BJ (cell line): ENCODE measurements at places on chromosomes 1 and 21.

DNA sequence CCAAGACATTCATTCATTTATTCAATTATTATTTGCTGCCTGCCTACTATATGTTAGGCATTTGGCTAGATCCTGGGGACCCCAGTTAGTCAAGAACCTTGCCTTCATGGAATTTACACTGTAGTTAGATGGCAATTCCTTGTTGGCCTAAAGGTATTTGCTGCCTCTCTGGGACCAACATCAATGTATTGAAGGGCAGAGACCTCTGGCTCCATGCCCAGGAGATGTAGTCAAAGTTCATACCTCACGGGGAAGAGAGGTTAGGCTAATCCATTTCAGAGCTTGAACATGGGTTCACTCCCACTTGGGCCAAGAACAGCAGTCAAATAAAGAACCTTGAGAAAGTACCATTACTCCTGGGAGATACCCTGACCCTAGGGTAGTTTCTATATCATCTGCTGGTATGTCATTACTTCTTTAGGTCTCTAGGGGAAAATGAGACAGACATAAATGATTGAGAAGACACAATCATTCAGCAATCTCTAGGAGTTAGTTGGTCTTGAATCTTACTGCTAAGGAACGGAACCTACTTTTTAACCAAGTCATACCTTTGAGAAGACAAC lies 32.0 kb downstream of the SORT1 start:
- DNase-seq: no peak

DNA sequence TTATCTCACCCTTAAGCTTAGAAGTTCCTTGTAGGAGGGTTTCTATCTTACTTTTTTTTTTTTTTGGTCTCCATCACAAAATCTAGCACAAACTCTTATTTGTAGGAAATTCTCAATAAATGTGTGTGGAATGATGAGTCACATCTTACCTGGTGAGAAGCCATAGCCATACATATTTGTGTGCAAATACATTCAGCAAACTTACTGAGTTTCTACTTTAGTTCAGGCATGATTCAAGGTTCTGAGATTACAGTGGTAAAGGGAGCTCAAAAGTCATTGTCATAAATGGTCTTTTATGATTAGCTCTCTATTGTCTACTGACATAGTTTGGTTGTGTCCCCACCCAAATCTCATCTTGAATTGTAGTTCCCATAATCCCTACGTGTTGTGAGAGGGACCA lies 193.1 kb upstream of the UBE2U start:
- no peak for DNase-seq

DNA sequence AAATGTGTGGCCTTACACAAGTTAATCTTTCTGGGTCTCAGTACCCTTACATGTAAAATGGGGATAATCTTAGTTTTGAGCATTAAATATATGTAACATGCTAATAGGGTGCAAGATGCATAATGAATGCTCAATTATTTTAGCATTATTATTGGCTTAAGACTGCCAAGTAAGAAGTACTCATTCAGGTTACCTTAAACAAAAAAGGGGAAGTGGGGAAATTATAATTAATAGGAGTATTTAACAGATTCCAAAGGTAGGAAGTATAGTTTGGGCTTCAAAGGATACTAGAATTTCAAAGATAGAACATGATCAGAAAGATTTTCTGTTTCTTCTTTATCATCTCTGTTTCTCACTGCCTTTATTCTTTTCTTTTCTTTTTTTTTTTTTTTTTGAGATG lies 5.8 kb upstream of the CFAP126 start:
- no peak for DNase-seq

- DNase-seq: peak; percentile 73
These were observed 58.5 kb downstream of the HSF2BP start for GRCh38 chr21:43600642-43601402.

DNA sequence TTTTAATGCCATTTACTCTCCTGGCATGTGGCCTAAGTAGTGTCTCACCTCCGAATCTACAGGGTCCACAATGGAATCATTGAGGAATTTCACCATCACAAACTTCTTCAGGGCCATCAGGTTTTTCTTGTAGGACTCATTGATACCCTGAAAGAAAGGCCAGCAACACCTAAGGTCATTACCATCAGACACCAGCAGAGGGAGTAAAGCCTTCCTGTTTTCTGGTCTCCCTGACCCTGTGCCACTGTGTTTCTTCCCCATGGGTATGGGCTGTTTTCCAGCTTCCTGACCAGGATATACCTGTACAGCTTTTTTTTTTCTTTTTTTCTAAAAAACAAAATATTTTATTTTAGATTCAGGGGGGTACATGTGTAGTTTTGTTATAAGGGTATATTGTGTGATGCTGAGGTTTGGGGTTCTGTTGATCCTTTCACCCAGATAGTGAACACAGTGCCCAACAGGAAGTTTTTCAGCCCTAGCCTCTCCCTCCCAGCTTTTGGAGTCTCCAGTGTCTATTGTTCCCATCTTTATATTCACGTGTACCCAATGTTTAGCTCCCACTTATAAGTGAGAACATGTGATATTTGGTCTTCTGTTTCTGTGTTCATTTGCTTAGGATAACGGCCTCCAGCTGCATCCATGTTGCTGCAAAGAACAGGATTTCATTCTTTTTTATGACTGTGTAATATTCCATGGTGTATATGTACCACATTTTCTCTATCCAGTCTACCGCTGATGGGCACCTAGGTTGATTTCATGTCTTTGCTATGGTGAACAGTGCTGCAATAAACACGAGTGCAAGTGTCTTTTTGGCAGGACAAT lies 18.3 kb downstream of the PPT1 start:
- DNase-seq: no peak
